Activated naive CD8-positive, alpha-beta T cell treated with anti-CD3 and anti-CD28 coated beads for 36 hours (primary cell): ENCODE measurements at places on chromosomes 5 and 9. TPM values are rescaled to one million over a fixed set of nuclear protein-coding genes. Genes with fewer than 3 reads are reported as not detected.

- DNase-seq, result no peak
These were observed 2.3 kb upstream of the TAS2R1 start for GRCh38 chr5:9632495-9632894.

DNA sequence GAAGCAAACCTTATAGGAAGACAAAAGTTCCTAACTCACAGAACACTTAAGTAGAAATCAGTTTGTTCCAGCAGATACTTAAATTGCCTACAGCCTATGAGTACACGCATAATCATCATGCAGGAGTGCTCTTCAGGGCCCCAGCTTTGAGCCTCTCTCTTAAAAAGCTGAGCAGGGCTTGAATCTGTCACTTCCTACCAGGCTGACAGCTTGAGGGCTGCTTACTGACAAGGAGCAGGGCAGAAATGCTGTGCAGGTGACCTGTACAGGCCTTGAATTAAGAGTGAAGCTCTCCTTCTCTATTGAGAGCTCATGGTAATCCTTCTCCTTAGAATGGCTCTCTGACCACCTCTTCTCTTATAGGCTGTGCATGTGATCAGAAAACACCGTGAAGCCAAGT lies 66.5 kb upstream of the MAST4 start:
- DNase-seq, result no peak

Gene SLCO6A1
- total RNA-seq, result not detected

DNA sequence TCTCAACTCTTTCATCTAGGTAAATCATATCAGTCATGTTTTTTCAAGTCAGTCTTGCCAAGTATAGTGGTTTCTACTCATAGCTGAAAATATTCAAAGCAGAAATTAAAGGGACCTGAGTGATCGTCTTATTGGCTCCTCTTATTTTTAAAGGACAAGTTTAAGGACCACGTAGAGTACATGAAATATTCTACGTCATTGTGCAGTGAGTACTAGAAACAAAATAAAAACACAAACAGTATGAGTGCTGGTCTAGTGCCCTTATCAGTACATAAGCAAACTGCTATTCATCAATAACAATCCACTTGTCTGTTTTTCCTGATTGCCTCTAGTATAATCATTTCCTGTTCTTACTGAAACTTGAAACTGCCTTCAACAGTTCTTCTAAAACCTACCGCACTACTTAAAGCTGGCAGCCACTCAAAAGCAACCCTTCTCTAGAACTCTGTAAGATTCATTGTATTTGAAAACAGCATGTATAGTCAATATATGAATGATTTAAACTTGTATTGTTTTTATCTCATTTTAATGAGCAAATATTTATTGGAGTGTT lies 853.7 kb downstream of the TAF11L14 start:
- no peak for DNase-seq

DNA sequence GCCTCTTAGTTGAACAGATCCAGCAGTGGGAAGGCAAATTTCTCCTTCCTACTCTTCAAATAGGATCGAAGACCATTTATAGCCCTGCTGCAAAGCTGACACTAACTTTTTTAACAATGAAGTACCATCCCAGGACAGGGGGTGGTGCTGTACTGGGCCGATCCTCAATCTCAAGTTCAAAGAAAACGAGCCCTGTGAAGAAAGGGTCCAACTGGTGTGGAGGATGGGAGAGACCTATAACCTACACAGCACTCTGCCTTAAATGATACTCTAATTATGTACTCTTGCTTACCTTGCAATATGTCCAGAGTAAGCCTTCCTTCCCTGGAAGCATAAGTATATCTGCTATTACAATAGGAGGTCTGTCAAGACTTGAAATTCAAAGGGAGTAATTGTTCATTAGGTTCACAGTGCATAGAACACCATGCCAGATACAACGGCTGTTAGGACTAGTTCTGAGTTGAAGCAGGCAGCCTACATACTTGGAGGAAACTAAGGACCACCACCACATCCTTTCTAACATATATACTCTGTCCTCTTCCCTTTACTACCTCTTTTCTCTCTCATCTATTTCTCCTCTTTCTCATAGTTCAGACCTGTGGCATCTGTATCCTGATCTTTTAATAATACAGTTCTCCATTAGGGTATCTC lies 6.2 kb downstream of the ETF1 start:
- no peak for DNase-seq

GRCh38 chr5:179768326-179769085 lies 25.3 kb upstream of the LTC4S start:
- no peak for DNase-seq

DNA sequence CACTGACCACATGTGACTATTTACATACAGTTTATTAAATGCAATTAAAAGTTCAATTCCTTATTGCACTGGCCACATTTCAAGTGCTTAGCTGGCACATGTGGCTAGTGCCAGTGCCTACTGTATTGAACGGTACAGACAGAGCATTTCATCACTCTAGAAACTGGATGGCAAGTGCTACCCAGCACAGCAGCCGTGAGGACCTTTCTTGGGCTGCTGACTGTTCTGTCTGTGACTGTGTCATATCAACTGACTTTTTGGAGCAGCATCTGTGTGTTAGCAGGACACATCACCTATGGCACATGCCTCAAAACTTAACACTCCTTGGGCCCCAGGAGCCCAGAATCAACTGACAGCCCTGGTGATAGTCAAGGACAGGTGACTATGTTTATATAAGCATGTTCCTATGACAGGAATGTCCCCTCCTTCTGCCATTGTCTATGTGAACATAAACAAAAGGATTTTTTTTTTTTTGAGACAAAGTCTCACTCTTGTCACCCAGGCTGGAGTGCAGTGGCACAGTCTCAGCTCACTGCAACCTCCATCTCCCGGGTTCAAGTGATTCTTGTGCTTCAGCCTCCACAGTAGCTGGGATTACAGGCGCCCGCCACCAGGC lies 8.9 kb downstream of the IRF1 start:
- DNase-seq, result no peak

DNA sequence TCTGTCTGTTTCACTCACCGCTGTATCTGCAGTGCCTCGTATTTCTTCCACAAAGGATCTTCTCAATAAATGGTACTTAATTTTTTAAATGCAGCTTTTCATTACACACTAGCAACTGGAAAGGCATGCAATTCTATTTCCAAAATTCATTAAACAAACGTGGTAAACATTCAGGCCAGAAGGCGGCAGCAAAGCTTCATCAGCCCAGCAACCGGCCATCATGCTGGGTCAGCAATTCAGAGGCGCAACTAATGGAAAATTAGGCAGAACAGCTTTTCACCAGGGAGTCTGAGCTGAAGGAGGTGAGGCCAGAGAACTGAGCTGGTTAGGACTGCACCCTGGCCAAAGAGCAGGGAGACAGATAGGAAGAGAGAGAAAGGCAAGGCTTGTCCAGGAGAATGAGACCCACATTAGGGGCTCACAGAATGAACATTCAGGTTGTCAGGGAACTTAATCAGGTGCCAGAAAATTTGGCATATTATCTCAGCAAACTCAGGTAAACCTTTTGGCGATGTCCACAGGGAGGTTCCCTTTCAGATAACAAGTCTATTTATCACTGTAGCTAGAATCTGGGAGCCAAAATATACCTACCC lies 17.7 kb upstream of the RNF180 start:
- DNase-seq, result no peak
